ENCODE measurements at places on chromosomes 1 and 21. TPM values are rescaled to one million over a fixed set of nuclear protein-coding genes. Genes with fewer than 3 reads are reported as not detected.

FAM72C gene
- total RNA-seq: 0.38 TPM

DEPDC1 gene
- 0.63 TPM for total RNA-seq

GRCh38 chr1:154791292-154792166 is 78.6 kb downstream of the KCNN3 start:
- DNase-seq: no peak
- H3K27ac ChIP-seq: no peak overlapping the region
- no peaks in the 10 kb centered on the region for H3K27me3 ChIP-seq
- no peaks in the 10 kb centered on the region for H3K4me1 ChIP-seq
- no peaks in the 10 kb centered on the region for H3K36me3 ChIP-seq
- no peak overlapping the region for H3K4me3 ChIP-seq

- no peaks in the 10 kb centered on the region for H3K36me3 ChIP-seq
- peaks cover 4% of the 10 kb centered on the region for H3K4me1 ChIP-seq
- no peak for DNase-seq
- no peak overlapping the region for H3K27ac ChIP-seq
These were observed 103.4 kb downstream of the WDR4 start for GRCh38 chr21:42775891-42776290.

- DNase-seq: no peak
- H3K27ac ChIP-seq: peak overlapping the region; percentile 50
- no peak overlapping the region for H3K4me3 ChIP-seq
These were observed 78.5 kb downstream of the ITPKB start for GRCh38 chr1:226660410-226661182.
